ENCODE measurements at places on chromosomes 16 and 17.

- DNase-seq, result no peak
These were observed 25.8 kb downstream of the SMPD3 start for GRCh38 chr16:68422396-68422960.

DNA sequence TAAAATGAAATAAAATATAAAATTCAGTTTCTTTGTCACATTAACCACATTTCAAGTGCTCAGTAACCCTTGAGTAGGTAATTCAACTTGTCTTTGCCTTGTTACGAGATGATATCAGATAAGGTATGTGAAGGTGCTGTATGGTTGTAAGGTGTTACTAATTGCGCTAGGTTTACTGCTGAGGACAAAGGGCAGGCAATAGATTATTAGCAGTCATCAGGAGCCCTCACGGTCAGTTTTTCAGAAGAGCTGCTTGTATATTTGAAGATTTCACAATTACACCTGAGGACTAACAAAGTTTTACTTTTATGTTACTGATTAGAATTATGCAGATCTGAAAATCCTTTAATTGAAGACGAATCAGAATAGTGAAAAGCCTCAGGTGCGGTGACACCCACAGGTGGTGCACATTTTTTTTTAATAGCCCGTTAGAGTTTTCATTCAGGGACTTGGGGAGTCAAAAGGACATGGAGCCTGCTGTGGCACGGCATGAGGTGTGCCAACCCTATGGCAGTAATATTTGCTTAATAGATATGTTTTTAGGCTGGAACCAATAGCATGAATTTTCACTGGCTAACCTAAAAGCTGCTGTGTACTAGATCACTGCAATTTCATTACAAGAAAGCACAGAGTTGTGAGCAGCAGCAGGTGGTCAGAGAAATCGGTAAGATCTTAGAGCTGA lies 16.4 kb downstream of the NDEL1 start:
- DNase-seq, result no peak

- no peak for DNase-seq
These were observed 8.6 kb upstream of the VAC14 start for GRCh38 chr16:70809392-70810060.

- DNase-seq, result no peak
These were observed 69.4 kb downstream of the MPRIP start for GRCh38 chr17:17111401-17112393.

DNA sequence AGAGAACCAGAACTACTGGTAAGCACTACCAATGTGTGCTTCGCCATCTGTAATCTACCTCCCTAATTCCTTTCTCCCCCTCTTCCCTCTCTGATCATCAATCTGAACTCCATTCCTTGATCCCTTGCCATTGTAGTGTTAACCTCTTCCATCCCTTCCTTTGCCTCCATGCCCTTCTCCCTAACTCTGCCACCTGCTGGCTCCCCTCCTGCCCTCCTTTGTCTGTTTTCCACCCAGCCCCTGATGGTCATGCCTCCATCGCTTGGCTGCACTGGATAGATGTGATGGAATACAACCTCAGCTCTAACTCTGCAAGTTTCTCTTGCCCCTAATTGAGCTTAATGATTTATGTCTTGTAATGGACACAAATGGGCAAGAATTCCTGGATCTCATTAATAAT lies 108.2 kb upstream of the ASIC2 start:
- no peak for DNase-seq

GRCh38 chr16:3638916-3639644 lies 15.4 kb upstream of the DNASE1 start:
- DNase-seq, result no peak
